Fibroblast of lung (primary cell): ENCODE measurements at places on chromosomes 5 and 9. TPM values are rescaled to one million over a fixed set of nuclear protein-coding genes. Genes with fewer than 3 reads are reported as not detected.

The PTPRD gene
- 0.35 and 2.2 TPM in 2 replicates for polyA plus RNA-seq

GRCh38 chr5:113167985-113168384 is 191.4 kb downstream of the DCP2 start:
- DNase-seq, result no peak

DNA sequence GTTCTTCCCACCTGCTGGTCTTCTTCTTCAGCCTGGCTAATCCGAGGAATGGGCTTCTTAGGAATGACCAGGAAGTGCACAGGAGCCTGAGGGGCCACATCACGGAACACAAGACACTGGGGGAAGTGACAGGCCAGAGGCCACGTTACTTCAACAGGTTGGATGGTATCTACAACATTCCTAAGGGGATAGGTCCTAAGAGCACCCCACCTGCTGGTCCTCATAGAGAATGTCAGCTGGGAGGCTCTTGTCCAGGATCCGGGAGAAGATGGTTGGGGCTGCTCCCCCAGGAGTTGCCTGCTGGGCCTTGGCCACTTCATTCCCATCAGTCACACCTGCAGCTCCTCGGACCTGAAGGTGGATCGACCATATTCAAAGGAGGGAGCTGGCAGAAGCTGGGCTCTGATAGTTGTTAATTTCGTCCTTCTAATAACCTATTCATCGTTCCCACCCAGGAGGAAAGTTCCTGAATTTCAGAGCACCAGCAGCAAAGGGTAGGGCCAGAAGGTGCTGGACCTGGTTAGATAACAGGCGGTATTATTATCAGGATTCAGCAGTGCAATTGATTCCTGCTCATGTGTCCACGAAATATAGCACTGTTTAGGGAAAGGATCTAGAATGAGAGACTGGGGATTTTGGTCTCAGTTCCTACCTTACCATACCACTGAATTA is 1.3 kb downstream of the HINT2 start:
- DNase-seq, result peak; percentile 38

The SPINK4 gene
- polyA plus RNA-seq, result not detected in 2 replicates

DNA sequence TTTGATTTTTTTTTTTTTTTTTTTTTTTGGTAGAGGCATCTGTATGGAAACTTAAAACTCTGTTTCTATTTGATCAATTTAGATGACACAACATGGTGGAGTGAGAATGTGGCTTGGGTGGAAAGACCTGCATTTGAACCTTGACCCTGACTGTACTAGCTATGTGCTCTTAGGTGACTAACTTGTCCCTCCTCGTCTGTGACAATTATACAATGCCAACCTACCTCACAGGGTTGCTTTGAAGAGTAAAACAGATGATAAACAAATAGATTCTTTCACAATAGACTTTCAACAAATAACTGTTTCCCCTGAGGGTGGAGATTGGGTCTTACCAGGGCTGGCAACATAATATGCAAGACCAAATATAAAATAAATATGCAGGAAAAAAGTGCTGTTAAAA is 109.3 kb downstream of the CRB2 start:
- DNase-seq, result no peak

The SEC24A gene
- polyA plus RNA-seq, result 39.3 and 52.6 TPM in 2 replicates

- DNase-seq, result peak; percentile 34
Observed at GRCh38 chr5:127060470-127060985, 12.8 kb downstream of the C5orf63 start.

- DNase-seq, result no peak
Observed at GRCh38 chr9:68547417-68547816, 6.7 kb upstream of the TMEM252 start.

DNA sequence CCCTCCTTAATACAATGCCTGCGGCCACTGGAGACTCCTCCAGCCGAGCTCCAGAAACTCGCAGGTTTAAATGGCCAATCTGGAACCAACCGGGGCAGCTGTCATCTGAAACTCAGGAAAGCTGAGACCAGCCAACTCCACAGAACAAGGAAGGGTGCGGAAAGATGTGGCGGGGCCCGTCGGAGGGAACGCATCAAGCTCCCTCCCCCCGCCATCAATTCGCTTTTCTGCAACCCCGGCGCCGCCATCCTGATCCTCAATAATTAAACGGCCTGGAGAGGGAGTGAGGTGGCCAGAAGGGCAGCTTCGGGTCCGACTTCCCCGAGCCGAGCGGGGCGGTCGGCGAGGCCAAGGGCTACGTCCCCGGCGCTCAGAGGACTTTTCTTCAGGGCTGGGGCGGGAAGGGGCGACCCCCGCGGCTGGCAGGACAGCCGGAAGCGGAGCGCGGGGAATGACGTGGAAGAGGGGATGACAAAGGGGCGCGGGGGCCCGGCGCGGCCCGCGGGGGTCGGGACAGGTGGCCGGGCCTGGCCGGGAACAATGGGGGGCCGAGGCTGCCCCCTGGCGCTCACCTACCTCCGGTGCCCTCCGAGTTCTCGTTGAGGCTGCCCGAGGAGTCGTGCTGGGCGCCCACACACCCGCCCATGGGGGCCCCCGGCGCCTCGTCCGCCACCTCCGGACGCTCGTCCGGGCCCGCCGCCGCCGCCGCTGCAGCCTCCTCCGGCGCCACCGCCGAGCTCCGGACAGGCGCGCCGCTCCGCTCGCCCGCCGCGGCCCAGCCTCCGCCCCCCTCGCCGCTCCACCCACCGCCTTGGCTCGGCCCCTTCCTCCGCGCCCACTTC is at the start of gene UBTD2:
UBTD2 (minus strand) TSS at position 745 of the 842 bp plus-strand sequence; CDS start at position 646, 99 bp downstream.
- peak; percentile 76 for DNase-seq

The TAF11L10 gene
- not detected in 2 replicates for polyA plus RNA-seq

GRCh38 chr9:34378376-34379060 is 1.8 kb upstream of the MYORG start:
- no peak for DNase-seq

GRCh38 chr5:64939772-64940510 is 171.2 kb downstream of the CWC27 start:
- peak; percentile 79 for DNase-seq

DNA sequence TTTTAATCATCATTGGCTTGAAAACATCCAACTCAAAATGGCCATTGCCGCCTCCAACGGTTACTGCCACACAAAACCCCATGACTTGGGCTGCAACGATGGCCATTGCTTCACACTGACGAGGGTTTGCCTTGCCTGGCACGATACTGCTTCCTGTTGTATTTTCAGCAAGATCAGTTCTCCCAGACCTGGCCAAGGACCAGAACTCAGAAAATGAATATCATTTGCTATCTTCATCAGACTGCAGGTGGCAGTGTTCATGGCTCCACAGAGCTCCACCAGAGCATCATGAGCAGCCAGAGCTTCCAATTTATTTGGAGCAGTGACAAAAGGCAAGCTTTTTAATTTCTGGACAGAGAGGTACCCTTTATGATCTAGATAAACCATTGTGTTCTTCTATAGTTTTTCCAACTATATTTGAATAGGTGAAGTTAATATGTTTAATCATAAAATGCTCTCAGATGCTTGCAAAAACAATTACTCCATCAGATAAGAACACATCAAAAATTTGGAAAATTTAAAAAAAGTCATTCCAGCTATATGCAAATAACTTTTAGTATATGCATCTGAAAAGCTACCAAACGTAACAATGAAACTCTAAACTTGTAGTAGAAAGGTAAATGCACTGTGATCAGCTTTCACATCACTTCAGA is 10.4 kb downstream of the AMACR start:
- peak; percentile 80 for DNase-seq

- no peak for DNase-seq
Observed at GRCh38 chr5:60007729-60008128, 114.2 kb upstream of the PDE4D start.

DNA sequence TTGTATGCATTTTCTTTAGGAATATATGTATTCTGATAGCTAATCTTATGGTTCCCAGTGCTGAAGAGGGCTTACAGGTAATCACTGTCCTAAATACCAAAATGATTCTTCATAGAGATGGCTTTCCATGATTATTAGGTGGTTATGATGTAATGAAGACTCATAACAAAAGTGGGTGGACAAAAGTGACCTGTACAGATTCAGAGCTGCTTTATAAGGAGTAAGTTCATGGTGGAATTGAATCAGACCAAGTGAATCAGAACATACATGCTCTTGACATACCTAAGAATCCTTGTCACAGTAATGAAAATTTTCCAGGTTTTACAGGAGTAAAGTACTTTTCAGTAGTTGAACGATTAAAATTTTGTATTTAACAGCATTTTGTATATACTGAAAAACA is 105.6 kb downstream of the NIPBL start:
- DNase-seq, result peak; percentile 79

DNA sequence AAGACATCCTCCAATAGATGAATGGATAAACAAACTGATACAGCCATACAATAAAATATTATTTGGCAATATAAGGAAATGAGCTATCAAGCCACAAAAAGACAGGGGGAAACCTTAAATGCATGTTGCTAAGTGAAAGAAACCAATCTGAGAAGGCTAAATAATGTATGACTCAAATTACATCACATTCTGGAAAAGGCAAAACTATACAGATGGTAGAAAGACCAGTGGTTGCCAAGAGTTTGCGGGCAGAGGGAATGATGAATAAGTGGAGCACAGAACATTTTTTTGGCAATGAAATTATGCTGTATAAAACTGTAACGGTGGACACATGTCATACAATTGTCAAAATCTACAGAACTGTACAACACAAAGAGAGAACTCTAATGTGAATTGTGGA is 63.3 kb downstream of the CSF2 start:
- peak; percentile 96 for DNase-seq

The CCL21 gene
- polyA plus RNA-seq, result not detected in 2 replicates

DNA sequence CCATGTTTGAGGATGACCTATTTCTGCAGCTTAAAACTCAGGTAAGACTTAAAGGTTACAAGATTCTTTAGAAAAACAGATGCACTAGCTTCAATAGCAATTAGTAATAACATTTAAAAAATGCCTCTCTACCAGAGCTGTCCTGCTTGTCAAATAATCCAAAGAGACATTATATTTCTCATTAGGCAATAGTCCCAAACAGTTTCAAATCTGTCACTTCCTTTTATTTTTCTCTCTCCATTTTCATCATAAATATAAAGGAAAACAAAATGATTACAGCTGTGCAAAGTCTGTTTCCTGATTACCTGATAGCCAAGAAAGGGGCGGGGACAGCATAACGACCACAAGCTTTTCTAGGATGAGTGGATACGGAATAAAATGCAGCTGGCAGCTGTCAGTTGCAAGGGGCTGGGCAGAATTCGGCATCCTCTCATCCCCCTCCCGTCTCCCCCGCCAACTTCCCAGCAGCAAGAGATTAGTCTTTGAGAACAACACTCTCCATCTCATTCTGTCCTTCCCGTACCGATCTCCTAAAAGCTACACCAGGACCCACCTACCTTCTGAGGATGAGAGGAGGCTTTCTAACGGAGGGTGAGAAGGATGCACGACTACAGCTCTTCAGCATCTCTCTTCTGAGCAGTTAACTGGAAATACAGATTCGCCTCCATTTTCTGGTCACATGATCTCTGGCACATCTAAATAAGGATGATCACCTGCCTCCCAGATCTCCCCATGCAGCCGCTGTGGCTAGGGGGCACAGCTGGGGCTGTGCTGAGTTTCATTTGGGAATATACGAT is 72.5 kb upstream of the PCA3 start:
- peak; percentile 28 for DNase-seq

DNA sequence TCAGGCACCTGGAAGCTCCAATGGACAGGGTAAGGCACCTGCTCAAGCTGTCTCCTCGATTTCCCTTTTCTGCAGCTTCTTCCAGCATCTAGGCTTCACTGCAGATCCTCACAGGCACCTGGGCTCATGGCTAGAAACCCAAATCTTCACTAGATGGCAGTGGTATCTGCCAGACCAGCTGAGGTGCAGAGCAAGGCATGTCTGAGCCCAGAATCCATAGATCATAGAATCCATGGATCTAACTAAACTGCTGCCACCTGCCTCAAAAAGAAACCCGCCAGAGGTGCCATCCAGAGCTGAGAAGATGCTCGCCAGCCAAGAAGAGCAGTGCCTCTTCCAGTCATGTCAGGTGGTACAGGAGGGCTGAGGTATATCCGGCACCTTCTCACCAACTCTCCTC is 6.9 kb downstream of the SHC3 start:
- DNase-seq, result no peak

- DNase-seq, result peak; percentile 30
Observed at GRCh38 chr5:122999947-123000563, 36.5 kb downstream of the PPIC start.

- DNase-seq, result peak; percentile 87
Observed at GRCh38 chr5:126098330-126099017, 324.7 kb upstream of the GRAMD2B start.

GRCh38 chr5:582936-583635 is 29.1 kb upstream of the CEP72 start:
- DNase-seq, result no peak

DNA sequence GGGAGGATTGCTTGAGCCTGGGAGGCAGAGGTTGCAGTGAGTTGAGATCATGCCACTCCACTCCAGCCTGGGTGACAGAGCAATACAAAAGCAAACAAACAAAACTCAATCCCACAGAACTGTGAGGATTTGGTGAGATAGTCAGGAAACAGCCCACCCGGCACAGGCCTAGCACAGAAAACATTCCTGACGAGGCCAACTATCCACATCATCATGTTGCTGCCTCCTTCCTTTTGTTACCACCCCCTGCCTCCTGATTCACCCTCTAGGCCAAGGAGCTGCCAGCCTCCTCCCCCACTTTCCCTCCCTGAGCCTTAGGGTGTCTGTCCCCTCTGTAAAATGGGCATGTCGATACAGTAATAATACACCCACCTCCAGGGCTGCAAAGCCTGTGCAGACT is 39.0 kb downstream of the STK10 start:
- DNase-seq, result peak; percentile 43
